ENCODE measurements at places on chromosomes 1 and 21. TPM values are rescaled to one million over a fixed set of nuclear protein-coding genes. Genes with fewer than 3 reads are reported as not detected.

Gene ANGPTL3
- not detected for total RNA-seq

Gene CASZ1
- total RNA-seq = 2.6 TPM

Gene UHMK1
- 22.2 TPM for total RNA-seq

Gene ITLN1
- not detected for total RNA-seq

Gene KIAA1614
- total RNA-seq = 3.2 TPM

Gene ELAPOR1
- total RNA-seq = 0.64 TPM

Gene TXNIP
- 90.8 TPM for total RNA-seq

Gene TSPEAR
- not detected for total RNA-seq

Gene C1orf115
- total RNA-seq = 0.75 TPM

Gene PKLR
- total RNA-seq = not detected

Gene GBP1
- not detected for total RNA-seq

Gene ZBTB48
- total RNA-seq = 35.7 TPM

Gene CFAP45
- not detected for total RNA-seq

Gene SLC44A3
- total RNA-seq = 0.77 TPM

- H3K4me3 ChIP-seq = peak within 1 kb of the TSS; percentile 78
- H3K4me1 ChIP-seq = peaks cover 9% of the 10 kb centered on the region
- H3K36me3 ChIP-seq = no peaks in the 10 kb centered on the region
- peaks cover 66% of the 10 kb centered on the region for H3K27me3 ChIP-seq
- H3K27ac ChIP-seq = no peak within 1 kb of the TSS
These were observed at the start of gene GPR157 for GRCh38 chr1:9128520-9129265. Gene GPR157 (minus strand): TSS chr1:9129102. CDS start chr1:9129027, 75 bp downstream.

- H3K4me1 ChIP-seq = peaks cover 29% of the 10 kb centered on the region
- peaks cover 5% of the 10 kb centered on the region for H3K36me3 ChIP-seq
- no peak for DNase-seq
- H3K27ac ChIP-seq = no peak overlapping the region
- no peaks in the 10 kb centered on the region for H3K27me3 ChIP-seq
These were observed 35.3 kb upstream of the RIPK4 start for GRCh38 chr21:41802198-41802584.

DNA sequence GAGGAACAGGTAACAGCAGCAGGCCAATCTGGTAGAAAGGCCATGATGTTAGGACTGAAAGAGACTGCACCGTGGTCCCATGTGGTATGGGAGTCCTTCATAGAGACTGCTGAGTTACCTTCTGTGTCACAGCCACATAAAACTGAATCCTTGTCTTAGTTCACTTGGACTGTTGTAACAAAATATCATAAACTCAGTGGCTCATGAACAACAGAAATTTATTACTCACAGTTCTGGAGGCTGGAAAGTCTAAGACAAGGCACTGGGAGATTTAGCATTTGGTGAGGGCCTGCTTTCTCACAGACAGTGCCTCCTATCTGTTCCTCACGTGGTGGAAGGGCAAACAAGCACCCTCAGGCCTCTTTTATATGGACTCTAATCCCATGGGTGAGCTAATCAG, 67.5 kb downstream of the CD2 start:
- no peaks in the 10 kb centered on the region for H3K36me3 ChIP-seq
- no peak for DNase-seq
- no peaks in the 10 kb centered on the region for H3K27me3 ChIP-seq
- no peak overlapping the region for H3K4me3 ChIP-seq
- peaks cover 24% of the 10 kb centered on the region for H3K4me1 ChIP-seq
- H3K27ac ChIP-seq = no peak overlapping the region

DNA sequence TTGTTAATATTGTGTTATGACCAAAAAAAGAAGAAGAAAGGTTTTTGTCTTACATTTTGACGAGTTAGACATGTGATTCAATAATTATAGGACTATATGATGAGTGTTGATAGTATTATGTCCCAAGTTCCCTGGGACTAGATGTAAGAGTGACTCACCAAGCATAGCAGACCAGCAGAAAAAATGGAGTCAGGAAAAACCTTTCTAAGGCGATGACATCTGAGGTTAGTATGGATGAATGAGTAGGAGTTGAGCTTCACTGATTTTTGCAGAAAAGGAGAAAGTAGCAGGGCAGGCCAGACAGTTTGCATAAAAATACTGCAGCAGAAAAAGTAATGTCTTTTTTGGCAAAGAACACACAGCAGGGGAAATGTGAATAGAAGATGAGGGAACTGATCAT, 1041.3 kb upstream of the ADGRL4 start:
- H3K27me3 ChIP-seq = no peaks in the 10 kb centered on the region
- no peak overlapping the region for H3K4me3 ChIP-seq
- H3K4me1 ChIP-seq = no peaks in the 10 kb centered on the region

GRCh38 chr1:109539676-109540075, at the start of gene GPR61:
Gene GPR61 (plus strand): TSS chr1:109539872. CDS start chr1:109543023, 3,151 bp downstream.
- no peaks in the 10 kb centered on the region for H3K36me3 ChIP-seq
- no peak for DNase-seq
- no peaks in the 10 kb centered on the region for H3K4me1 ChIP-seq
- H3K4me3 ChIP-seq = no peak within 1 kb of the TSS
- H3K27me3 ChIP-seq = peaks cover 7% of the 10 kb centered on the region
- H3K27ac ChIP-seq = no peak within 1 kb of the TSS

GRCh38 chr1:64733581-64734286, 11.1 kb upstream of the RAVER2 start:
- no peaks in the 10 kb centered on the region for H3K4me1 ChIP-seq
- no peak overlapping the region for H3K27ac ChIP-seq
- no peak overlapping the region for H3K4me3 ChIP-seq
- H3K36me3 ChIP-seq = no peaks in the 10 kb centered on the region
- no peak for DNase-seq

DNA sequence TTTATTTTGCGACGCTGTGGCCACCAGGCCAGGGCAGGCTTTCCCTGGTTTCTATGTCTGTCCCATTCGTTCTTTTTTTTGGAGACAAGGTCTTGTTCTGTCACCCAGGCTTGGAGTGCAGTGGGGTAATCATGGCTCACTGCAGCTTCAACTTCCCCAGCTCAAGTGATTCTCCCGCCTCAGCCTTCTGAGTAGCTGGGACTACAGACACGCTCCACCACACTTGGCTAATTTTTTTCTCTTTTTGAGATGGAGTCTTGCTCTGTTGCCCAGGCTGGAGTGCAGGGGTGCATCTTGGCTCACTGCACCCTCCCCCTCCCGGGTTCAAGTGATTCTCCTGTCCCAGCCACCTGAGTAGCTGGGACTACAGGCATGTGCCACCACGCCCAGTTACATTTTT, 43.4 kb upstream of the WNT4 start:
- H3K27ac ChIP-seq = no peak overlapping the region
- H3K4me3 ChIP-seq = no peak overlapping the region
- no peaks in the 10 kb centered on the region for H3K36me3 ChIP-seq
- no peaks in the 10 kb centered on the region for H3K4me1 ChIP-seq

GRCh38 chr1:113442131-113442530, 51.8 kb downstream of the MAGI3 start:
- H3K27ac ChIP-seq = no peak overlapping the region
- peaks cover 17% of the 10 kb centered on the region for H3K36me3 ChIP-seq
- no peaks in the 10 kb centered on the region for H3K27me3 ChIP-seq
- no peak for DNase-seq
- peaks cover 5% of the 10 kb centered on the region for H3K4me1 ChIP-seq
- H3K4me3 ChIP-seq = no peak overlapping the region

DNA sequence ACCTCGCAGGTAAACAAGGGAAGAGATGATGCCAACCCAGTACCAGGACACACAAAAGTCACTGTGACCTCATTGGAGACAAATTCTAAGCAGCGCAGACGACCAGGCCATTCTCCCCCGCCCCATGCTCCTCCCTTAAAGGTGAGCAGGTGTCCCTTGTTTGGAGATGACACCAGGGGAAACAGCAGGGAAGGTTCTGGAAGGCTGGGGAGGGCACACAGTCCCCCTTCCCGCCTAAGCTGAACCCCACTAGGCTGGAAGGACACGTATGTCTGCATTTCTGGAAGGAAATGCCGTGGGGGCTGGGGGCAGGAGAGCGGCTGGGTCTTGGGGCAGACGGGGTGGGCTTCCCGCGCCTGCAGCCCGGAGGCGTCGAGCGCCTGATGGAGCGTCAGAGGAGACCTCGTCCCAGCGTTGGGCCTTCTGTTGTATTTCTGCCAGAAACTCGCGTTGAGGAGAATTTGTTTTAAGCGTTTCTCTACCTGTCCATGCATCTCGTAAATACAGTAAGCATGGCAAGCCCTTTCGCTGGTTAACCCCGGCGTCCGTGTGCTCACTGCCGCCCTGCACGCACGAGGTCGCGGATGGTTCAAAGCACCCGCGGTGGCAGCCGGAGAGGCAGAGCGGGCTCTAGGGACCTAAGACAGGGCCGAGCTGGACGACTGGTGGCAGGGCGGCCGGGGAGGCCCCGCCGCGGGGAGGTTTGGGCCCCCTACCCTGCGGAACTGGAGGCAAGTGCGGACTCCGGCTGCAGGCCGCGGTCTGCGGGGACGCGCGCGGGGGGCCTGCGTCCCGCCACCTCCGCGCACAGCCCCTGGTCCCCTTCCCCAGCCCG, 1.2 kb upstream of the LHX4 start:
- no peaks in the 10 kb centered on the region for H3K36me3 ChIP-seq
- no peak for DNase-seq
- H3K4me3 ChIP-seq = peak overlapping the region; percentile 85
- H3K27me3 ChIP-seq = peaks cover 94% of the 10 kb centered on the region

GRCh38 chr1:213680677-213681325, 307.0 kb upstream of the PROX1 start:
- no peaks in the 10 kb centered on the region for H3K4me1 ChIP-seq
- no peak for DNase-seq
- no peaks in the 10 kb centered on the region for H3K36me3 ChIP-seq
- no peak overlapping the region for H3K4me3 ChIP-seq
- no peak overlapping the region for H3K27ac ChIP-seq

- DNase-seq = no peak
- peaks cover 34% of the 10 kb centered on the region for H3K4me1 ChIP-seq
- no peak overlapping the region for H3K4me3 ChIP-seq
- peaks cover 8% of the 10 kb centered on the region for H3K36me3 ChIP-seq
These were observed 25.0 kb downstream of the CRYAA start for GRCh38 chr21:43193651-43194302.

GRCh38 chr1:193419295-193419694, 232.9 kb upstream of the B3GALT2 start:
- no peaks in the 10 kb centered on the region for H3K27me3 ChIP-seq
- no peaks in the 10 kb centered on the region for H3K4me1 ChIP-seq
- H3K36me3 ChIP-seq = no peaks in the 10 kb centered on the region
- no peak overlapping the region for H3K4me3 ChIP-seq
- DNase-seq = no peak

GRCh38 chr1:53598966-53599365, 139.8 kb downstream of the DMRTB1 start:
- H3K27ac ChIP-seq = no peak overlapping the region
- H3K27me3 ChIP-seq = no peaks in the 10 kb centered on the region
- H3K4me3 ChIP-seq = no peak overlapping the region
- DNase-seq = no peak
- H3K36me3 ChIP-seq = no peaks in the 10 kb centered on the region
- H3K4me1 ChIP-seq = no peaks in the 10 kb centered on the region

- no peak overlapping the region for H3K27ac ChIP-seq
- no peak for DNase-seq
- H3K27me3 ChIP-seq = peaks cover 3% of the 10 kb centered on the region
- no peaks in the 10 kb centered on the region for H3K36me3 ChIP-seq
- H3K4me1 ChIP-seq = peaks cover 21% of the 10 kb centered on the region
- no peak overlapping the region for H3K4me3 ChIP-seq
These were observed 33.3 kb upstream of the FAM89A start for GRCh38 chr1:231073331-231073730.

DNA sequence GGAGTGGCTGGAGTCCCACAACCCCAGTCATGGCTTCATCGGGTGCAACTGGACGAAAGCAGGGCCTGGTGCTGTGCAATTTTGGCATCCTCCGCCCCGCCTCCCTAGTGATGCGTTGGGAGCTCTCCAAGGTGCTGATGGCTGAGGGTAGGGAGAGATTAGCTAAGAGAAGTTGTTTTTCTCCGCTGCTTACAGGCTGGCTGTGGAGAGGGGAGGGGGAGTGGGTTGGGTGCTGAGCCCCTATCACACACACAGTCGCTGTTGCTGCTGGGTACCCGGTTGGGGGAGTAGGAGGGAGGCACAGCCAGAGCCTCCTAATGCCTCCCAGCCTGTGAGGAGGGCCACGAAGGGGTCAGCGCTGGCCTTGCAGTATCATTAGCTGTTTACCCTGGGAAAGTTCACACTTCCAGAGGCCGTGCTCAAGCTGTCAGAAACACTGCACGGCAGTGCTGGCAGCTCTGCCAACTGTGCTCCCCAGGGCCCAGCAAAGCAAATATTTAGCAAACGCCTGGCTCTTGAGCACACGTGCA, 110.0 kb downstream of the GRIK3 start:
- no peaks in the 10 kb centered on the region for H3K36me3 ChIP-seq
- no peak overlapping the region for H3K4me3 ChIP-seq
- peak; percentile 88 for DNase-seq
- no peak overlapping the region for H3K27ac ChIP-seq
- H3K4me1 ChIP-seq = peaks cover 6% of the 10 kb centered on the region

- H3K4me1 ChIP-seq = peaks cover 18% of the 10 kb centered on the region
- H3K4me3 ChIP-seq = peak overlapping the region; percentile 75
- H3K36me3 ChIP-seq = no peaks in the 10 kb centered on the region
- peaks cover 3% of the 10 kb centered on the region for H3K27me3 ChIP-seq
These were observed 3.2 kb downstream of the LYPLA2 start for GRCh38 chr1:23793861-23794731.

DNA sequence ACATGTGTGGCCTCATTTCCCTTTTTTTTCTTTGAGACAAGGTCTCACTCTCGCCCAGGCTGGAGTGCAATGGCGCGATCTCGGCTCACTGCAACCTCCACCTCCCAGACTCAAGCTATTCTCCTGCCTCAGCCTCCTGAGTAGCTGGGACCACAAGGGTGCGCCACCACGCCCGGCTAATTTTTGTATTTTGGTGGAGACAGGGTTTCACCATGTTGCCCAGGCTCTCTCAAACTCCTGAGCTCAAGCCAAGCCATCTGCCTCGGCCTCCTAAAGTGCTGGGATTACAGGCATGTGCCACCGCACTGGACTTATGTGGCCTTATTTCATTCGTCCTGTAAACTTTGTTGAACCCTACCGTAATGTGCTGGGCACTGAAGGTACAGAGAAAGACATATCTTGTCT, 569 bp upstream of the WARS2 start:
- H3K36me3 ChIP-seq = no peaks in the 10 kb centered on the region
- peaks cover 15% of the 10 kb centered on the region for H3K4me1 ChIP-seq
- no peaks in the 10 kb centered on the region for H3K27me3 ChIP-seq
- no peak overlapping the region for H3K27ac ChIP-seq
- H3K4me3 ChIP-seq = no peak overlapping the region

DNA sequence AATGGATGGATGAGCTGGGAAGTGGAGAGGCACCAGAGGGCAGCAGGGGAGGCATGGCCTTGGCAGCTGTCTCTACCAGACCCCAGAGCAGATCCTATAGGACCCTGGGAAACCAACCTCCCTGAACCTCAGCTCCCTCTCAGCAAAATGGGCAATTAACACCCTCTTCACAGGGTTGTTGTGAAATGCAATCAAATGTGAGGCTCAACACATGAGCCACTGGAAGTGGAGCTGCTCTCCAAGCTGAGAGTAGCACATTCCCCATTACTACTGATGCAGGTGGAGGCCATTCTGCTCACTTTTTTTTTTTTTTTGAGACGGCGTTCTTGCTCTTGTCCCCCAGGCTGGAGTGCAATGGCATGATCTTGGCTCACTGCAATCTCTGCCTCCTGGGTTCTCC, 6.5 kb upstream of the SYNC start:
- peaks cover 7% of the 10 kb centered on the region for H3K4me1 ChIP-seq
- H3K27ac ChIP-seq = no peak overlapping the region
- peaks cover 10% of the 10 kb centered on the region for H3K27me3 ChIP-seq
- no peaks in the 10 kb centered on the region for H3K36me3 ChIP-seq

- DNase-seq = no peak
- no peak overlapping the region for H3K27ac ChIP-seq
- peaks cover 7% of the 10 kb centered on the region for H3K36me3 ChIP-seq
- peak overlapping the region; percentile 98 for H3K4me3 ChIP-seq
These were observed 902 bp downstream of the AP4B1 start for GRCh38 chr1:113903501-113904292.

GRCh38 chr1:218686258-218686657, 341.1 kb downstream of the TGFB2 start:
- H3K27me3 ChIP-seq = no peaks in the 10 kb centered on the region
- no peak overlapping the region for H3K27ac ChIP-seq
- no peak for DNase-seq
- no peak overlapping the region for H3K4me3 ChIP-seq
- H3K36me3 ChIP-seq = no peaks in the 10 kb centered on the region
